ENCODE measurements at places on chromosomes 6 and 20.
A peak's percentile ranks its signal among the peaks of the same experiment; 100 is the strongest.

GRCh38 chr20:33667676-33668465 is 1.1 kb downstream of the ACTL10 start:
- peak; percentile 77 for DNase-seq

DNA sequence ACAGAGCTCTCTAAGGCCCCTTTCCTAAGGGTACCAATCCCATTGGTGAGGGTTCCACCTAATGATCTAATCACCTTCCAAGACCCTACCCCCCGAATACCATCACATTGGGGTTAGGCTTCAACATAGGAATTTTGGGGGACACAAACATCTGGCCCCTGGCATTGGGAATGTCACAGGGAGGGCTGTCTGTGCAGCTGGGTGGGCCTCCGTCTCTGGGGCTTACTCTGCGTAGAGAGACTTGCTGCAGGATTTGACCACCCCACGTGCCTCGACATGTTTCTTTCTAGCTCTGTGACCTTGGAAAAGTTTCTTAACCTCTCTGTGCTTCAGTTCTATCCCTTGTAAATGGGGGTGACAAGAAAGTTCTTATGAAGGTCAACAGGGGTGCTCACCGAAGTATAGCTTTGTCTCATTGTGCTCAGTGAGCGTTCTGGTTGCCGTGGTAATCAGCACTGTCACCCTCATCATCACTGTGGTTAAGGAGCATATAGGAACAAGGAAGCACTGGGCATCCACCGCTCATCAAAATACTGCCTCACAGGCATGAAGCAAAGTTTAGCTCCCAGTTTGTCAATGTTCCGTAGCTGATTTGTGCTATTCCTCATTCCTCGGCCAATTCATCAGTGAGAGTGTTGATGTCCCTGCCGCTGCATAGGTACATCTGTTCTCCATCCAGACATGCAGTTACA is 152.8 kb downstream of the SYCP2 start:
- DNase-seq, result no peak

- DNase-seq, result no peak
Measured at GRCh38 chr20:30610029-30610693, 647.3 kb upstream of the DEFB115 start.

GRCh38 chr6:56222499-56222898 is 24.9 kb downstream of the COL21A1 start:
- DNase-seq, result no peak

DNA sequence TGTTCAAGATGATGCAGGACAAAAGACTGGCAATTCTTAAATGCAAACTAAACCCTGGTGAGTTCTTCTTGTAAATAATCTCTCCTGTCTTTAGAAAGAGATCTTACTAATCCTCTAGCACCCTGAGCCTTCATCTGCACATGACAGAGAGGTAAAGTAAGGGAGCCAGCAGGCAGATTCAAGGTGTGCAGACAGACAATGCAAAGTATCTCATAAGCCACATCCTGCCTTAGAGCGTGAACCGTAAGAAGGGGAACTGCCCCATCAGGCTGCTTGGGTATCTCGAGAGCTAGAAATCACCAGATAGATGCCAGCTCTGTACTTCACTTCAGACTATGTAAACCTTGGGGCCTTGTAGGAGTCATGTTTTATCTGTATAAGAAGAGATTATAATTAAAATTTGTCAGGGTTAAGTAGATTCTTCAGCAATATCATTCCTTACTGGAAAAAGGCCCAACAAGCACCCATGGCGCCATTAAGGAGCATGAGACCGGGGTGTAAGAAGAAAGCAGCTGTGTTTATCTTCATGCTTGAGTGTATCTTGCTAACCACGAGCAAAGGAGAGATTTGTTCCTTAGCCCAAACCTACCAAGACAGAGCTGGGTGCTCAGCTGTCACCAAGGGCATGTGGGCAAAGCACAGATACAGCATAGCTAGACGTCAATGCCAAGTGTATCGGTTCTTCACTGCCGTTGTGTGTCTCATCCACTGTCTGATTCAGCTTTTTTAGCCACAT is 24.4 kb downstream of the CNR1 start:
- DNase-seq, result no peak

DNA sequence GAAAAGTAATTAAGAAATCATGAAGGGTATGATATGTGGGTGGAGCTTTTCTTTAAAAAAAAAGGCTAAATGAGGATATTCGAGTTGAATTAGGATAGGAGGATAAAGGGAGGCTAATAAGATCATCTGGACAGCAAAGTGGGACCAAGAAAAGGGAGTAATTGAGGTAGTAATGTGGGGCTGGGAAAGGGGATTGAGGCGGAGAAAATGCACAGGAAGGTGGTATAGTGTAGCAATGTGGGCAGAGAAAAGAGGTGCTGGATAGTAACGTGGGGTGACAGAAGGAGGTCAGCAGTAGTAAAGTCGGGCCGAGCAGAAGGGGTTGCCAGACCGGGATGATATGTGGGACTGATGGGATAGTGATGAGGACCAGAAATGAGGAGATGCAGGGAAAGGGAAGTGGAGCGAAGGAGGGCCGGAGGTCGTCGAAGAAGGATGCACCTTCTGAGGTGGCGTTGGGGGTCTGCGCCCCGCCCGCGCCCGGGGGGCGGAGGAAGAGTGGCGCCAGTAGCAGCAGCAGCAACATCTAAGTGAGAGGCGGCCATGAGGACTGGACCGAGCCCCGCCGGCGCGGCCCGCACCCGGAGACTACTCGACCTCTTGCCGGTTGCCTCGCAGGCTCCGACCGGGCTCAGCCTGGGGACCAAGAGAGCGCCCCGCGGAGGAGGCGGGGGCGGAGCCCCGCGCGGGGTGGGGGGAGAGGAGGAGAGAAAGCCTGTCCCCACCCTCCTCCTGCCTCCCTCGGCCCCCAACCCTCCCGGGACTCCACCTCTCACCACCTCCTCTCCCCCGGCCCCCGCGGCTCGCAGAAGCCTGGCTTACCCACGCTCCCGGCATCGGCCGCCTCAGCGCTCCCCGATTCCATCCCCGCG is 887 bp downstream of the GABBR1 start:
- peak; percentile 40 for DNase-seq

- DNase-seq, result no peak
Measured at GRCh38 chr6:99093456-99094190, 145.9 kb upstream of the FBXL4 start.

- no peak for DNase-seq
Measured at GRCh38 chr6:136351518-136352110, 62.0 kb upstream of the BCLAF1 start.

DNA sequence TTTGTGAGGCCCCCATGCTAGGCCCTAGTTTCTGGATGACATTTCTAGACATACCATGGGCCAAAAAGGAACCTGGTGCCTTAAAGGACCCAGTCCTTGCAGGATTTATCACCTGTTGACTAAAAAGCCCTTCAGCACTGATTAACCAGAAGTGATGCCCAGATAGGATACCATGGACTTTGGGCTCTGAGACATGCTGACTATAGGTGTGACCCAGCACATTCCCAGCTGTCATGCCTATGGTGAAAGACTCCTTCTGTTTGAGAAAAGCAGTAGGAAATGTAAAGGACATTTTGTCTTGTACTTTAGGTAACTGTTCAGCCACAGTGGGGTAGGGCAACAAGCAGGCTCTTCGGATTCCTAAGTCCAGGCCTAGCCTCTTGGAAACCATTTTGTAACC is 724.2 kb downstream of the CD109 start:
- DNase-seq, result no peak

GRCh38 chr6:89536231-89536630 is 102.3 kb downstream of the LYRM2 start:
- DNase-seq, result no peak

- DNase-seq, result no peak
Measured at GRCh38 chr6:52483671-52484003, 63.5 kb downstream of the EFHC1 start.

GRCh38 chr20:37651932-37652331 is 41.9 kb upstream of the CTNNBL1 start:
- DNase-seq, result no peak

- no peak for DNase-seq
Measured at GRCh38 chr6:31057426-31058003, 47.2 kb downstream of the MUC22 start.

DNA sequence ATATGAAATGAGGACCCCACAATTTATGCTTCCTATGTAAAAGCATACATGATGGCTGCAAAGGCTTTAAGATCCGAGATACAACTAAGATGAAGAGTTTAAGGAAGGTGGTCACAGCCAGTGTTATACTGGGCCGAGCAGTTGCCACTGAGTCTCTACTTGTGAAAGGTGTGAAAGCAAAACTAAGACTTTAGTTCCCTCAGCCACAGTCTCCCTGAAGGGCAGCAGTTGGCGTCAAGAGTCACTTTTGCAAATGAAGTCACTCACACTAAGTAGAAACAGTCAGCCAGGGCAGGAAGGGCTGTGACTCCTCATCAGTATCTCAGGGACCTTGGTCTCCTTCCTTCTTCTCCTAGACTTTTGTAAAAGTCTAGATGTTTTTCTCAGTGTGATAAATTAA is 191.6 kb upstream of the MCHR2 start:
- no peak for DNase-seq

- DNase-seq, result no peak
Measured at GRCh38 chr6:85163156-85164080, 286.5 kb upstream of the NT5E start.

GRCh38 chr6:2979819-2980464 is 8.6 kb upstream of the SERPINB6 start:
- no peak for DNase-seq

DNA sequence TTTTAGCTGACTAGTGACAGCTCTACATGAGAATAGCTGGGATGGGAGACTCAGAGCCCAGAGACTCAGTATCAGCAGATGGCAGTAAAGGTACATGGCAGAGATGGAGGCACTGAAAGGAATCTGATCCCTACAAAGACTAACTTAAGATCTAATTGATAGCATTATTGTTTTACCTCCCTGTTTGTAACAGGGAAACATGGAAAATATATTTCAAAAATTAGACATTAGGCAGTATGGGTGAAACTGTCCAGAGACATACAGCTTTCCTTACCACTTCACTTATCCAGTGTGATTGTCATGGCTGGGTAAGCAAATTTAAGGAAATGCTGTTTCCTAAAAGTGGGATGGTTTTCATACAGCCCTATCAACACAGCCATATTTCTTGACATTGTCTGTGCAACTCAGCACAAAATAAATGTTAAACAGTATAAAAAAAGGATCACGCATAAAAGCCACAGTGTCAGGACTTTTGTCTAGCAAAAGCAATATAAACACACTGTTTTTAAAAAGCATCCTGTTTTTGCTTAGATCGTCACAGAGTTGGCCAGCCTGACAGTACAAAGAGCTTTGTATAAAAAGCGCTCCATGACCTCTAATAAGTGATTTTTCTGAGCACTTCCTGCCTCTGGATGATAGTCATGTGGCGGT is 376.9 kb downstream of the PHF3 start:
- DNase-seq, result no peak

GRCh38 chr6:156337801-156338200 is 439.4 kb upstream of the ARID1B start:
- DNase-seq, result no peak

GRCh38 chr6:170091000-170091638 is 199.8 kb downstream of the DLL1 start:
- DNase-seq, result no peak

GRCh38 chr6:98828211-98828788 is 6.1 kb upstream of the POU3F2 start:
- DNase-seq, result no peak

GRCh38 chr6:150251566-150252186 is 108.8 kb downstream of the PPP1R14C start:
- DNase-seq, result no peak

DNA sequence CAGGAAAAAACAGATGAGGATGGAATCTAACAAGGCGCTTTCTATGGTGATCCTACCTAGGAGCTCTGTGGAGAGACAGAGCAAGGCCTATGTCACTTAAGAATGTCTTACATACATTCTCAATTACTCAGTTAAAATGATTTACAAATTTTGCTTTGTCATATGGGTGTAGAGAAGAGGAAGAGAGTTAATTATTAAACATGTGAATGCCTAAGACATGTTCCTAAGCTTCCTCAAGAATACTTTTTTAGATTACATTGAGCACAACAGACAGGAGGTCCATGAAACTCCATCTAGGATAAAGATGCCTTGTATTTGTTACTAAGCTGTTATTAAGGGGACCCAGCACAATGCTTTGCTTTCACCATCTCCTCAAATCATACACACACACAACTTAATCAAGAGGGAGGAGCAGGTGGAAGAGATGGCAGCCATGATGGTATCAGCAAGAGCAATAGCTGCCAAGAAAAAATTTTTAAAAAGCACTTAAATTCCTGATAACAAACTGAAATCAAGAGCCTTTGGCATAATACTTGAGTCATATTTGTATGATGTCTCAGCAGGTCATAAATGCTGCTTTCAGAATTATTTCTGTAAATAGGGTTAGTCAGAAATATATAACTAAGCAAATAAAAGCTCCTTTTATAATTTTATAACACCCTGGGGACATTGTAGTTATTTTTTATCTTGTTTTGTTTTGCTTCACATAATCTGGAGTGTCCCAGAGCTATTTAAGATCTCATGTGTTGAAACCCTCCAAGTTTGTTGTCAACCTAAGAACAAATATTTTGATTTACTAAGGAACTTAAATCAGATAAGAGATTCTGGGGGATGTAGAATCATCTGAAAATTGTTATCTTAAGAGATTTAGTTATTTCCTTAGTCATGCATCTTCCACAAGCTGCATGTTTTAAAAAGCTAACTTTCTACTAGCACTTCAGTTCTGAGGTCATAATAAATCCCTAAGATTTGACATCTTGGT is 70.0 kb upstream of the CD2AP start:
- no peak for DNase-seq

DNA sequence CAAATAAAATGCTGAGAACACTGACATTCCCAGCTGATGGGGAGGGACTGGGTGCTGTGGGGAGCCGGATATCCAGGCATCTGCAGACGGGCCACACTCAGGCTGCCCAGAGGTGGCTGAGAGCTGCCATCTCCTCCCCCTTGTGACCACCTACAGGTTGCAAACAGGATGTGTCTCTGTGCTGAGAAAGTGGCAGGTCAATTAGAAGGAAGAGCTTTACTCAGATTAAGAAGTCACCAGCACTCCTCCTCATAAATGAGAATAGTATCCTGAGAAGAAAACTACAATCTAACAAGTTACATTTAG is 63.0 kb downstream of the HUS1B start:
- DNase-seq, result no peak

- DNase-seq, result no peak
Measured at GRCh38 chr6:3340894-3341293, 82.1 kb downstream of the PSMG4 start.

DNA sequence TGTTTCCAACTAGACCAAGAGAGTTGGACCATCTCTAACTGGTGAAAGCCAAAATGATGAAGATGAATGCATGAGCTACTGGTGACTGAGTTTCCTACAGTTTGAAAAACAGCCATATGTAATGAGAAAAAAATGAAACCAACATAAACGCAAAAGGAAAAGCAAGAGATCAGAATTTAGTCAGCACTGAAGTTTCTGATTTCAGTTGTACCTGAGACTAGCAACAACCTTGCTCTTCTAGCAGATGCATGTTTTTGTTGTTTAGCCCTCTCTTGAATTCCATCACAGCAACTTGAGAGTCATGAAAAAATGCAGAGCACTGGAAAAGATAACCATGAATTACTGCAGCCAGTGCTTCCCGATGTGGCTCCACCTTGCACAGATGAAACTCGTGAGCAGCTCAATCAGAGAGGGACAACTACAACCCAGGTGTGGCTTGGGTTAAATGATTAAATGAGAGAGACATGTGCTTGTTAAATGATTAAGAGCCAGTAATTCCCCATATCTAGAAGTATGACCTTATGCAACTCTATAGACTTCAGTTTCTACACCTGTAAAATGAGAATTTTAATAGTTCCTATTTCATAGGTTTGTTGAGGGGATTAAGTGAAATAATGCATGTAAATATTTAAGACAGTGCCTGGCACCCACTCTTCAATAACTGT is 104.8 kb downstream of the ELOVL4 start:
- DNase-seq, result no peak

- DNase-seq, result no peak
Measured at GRCh38 chr6:159899994-159900745, 9.4 kb downstream of the MAS1 start.

Data from T-helper 2 cell treated with Interferon-gamma antibody and Interleukin-4, amounts not matched to agents 5 μg/mL and 100 μg/mL, for 36 hours (primary cell).